ENCODE measurements at places on chromosomes 13 and 19.

DNA sequence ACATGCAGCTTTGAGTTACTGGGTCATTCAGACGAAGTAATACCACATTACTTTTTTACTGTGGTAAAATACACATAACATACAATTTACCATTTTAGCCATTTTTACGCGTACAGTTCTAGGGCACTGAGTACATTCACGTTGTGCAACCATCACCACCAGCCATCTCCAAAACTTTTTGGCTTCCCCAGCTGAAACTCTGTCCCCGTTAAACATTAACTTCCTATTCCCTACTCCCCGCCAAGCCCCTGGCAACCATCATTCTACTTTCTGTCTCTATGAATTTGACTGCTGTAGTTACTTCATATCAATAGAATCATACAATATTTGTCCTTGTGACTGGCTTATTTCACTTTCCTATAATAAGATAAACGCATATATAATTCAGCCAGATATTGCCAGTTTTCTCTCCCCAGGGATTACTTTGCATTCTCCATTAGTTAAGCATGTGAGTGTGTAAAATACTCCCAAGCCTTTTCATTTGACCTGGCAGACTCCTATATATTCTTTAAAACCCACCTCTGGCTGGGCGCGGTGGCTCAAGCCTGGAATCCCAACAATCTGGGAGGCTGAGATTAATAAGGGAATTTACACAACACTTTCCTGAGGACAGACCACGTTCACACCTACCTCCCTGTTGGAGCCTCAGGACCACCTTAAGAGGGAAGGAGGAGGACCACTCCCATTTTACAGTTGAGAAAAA is 10.0 kb upstream of the CYP4F22 start:
- DNase-seq = no peak

GRCh38 chr13:75749407-75749806 is 113.3 kb downstream of the LMO7 start:
- DNase-seq = no peak

- DNase-seq = no peak
Measured at GRCh38 chr13:72208112-72208645, 341.2 kb upstream of the DACH1 start.

GRCh38 chr13:101612735-101613134 is 160.3 kb downstream of the ITGBL1 start:
- DNase-seq = no peak
